Ascending aorta (tissue), 2 donors: ENCODE measurements at places on chromosomes 12 and 14. TPM values are rescaled to one million over a fixed set of nuclear protein-coding genes. Genes with fewer than 3 reads are reported as not detected.

Gene KRT83
- not detected for total RNA-seq

Gene TAS2R19
- not detected for total RNA-seq

Gene OR5AU1
- not detected for total RNA-seq

Gene GPR65
- 0.32 TPM for total RNA-seq

Gene CLEC2A
- total RNA-seq, result not detected

Gene POLE
- 115 TPM for total RNA-seq

Gene ZNF385A
- 53.2 TPM for total RNA-seq

Gene NEMP1
- 7.7 TPM for total RNA-seq

Gene ACTN1
- 814 TPM for total RNA-seq

Gene COX8C
- not detected for total RNA-seq

Gene MMP19
- 37.5 TPM for total RNA-seq

- DNase-seq, result no peak
- no peak overlapping the region for H3K4me3 ChIP-seq
- H3K27ac ChIP-seq, result no peak overlapping the region
- no peaks in the 10 kb centered on the region for H3K27me3 ChIP-seq
- no peaks in the 10 kb centered on the region for H3K4me1 ChIP-seq
- H3K36me3 ChIP-seq, result no peaks in the 10 kb centered on the region
Observed at GRCh38 chr14:56855891-56856461, 45.7 kb upstream of the OTX2 start.

- H3K27ac ChIP-seq, result no peak overlapping the region
- no peak overlapping the region for H3K4me3 ChIP-seq
- no peaks in the 10 kb centered on the region for H3K36me3 ChIP-seq
- no peaks in the 10 kb centered on the region for H3K27me3 ChIP-seq
- DNase-seq, result peak; percentile 73
Observed at GRCh38 chr12:13023811-13024530, 20.2 kb upstream of the FAM234B start.

GRCh38 chr12:91507754-91508153 lies 325.1 kb upstream of the DCN start:
- H3K4me1 ChIP-seq, result peaks cover 25% of the 10 kb centered on the region
- no peaks in the 10 kb centered on the region for H3K27me3 ChIP-seq
- H3K4me3 ChIP-seq, result no peak overlapping the region
- H3K27ac ChIP-seq, result peak overlapping the region; percentile 68
- no peaks in the 10 kb centered on the region for H3K36me3 ChIP-seq

- H3K27me3 ChIP-seq, result no peaks in the 10 kb centered on the region
- DNase-seq, result no peak
- no peak overlapping the region for H3K27ac ChIP-seq
- peaks cover 51% of the 10 kb centered on the region for H3K36me3 ChIP-seq
- H3K4me1 ChIP-seq, result no peaks in the 10 kb centered on the region
Observed at GRCh38 chr12:6443361-6443983, 1.3 kb upstream of the CD27 start.

DNA sequence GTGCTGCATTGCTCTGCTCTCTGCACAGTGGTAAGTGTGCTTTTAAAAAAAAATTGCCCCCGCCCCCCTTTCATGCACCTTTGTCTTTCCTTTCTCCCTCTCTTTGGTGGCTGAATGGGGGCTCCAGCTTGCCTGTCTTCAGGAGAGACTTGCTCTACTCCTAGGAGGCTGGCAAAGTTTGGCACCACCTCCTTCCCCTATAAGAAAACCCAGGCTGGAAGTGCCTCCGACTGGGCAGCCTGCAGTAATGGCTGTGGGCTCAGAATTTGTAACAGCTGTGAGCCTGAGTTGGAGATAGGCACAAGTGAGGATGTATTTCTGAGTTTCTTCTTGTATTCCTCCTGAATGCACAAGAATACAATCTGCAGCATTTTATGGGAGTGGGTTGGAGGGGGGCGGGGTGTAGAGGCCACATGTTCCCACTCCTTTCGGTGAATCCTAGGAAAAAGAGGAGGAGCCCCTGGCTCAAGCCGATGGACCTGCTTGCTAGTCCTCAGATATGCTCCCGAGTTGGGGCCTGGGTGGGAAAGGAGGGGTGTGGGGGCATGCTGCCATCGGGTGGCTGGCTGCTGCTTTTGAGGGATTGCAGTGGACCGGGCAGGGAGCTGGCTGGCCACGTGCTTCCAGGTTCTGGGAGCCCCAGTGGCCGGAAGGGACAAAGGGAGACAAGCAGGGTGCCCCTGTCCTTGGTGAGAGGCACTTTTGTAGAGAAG lies 124.3 kb downstream of the TSPAN9 start:
- peaks cover 6% of the 10 kb centered on the region for H3K4me1 ChIP-seq
- H3K27ac ChIP-seq, result no peak overlapping the region
- peak overlapping the region; percentile 77 for H3K4me3 ChIP-seq
- H3K36me3 ChIP-seq, result no peaks in the 10 kb centered on the region
- no peak for DNase-seq
- H3K27me3 ChIP-seq, result no peaks in the 10 kb centered on the region

GRCh38 chr12:105947906-105948305 lies 190.8 kb downstream of the NUAK1 start:
- peak overlapping the region; percentile 86 for H3K27ac ChIP-seq
- H3K4me3 ChIP-seq, result no peak overlapping the region
- no peaks in the 10 kb centered on the region for H3K27me3 ChIP-seq

DNA sequence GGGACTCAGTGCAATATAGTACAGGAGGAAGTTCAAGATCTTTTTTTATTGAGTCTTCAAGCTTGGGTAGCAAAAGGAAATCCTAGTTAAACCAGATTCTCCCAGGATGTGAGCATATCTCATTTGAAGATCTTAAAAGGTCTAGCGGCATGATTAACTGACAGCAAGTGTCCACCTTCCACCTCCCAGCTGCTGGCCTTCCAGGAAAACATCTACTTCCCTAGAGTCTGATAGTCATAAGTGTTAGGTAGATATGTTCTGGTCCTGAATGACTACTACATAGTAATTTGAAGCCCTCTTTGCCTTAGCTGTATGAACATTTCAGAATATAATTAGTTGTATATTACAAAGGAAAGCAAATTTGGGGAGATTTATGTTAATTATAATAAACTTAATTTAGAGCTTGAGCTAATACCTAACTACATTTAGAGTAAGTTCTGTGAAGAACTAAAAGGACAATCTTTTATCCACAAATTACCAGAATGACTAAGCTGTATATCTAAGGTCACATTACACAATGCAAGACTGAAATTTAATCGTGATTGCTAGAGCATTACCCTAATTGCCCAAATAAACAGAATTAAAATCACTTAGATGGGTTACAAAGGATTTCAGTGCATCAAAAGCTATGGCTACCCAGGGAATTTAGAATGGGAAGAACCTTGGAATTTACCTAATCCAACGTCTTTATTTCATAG lies 9.9 kb downstream of the LGR5 start:
- no peak for DNase-seq
- H3K36me3 ChIP-seq, result no peaks in the 10 kb centered on the region
- no peaks in the 10 kb centered on the region for H3K27me3 ChIP-seq
- H3K27ac ChIP-seq, result no peak overlapping the region
- H3K4me3 ChIP-seq, result no peak overlapping the region

DNA sequence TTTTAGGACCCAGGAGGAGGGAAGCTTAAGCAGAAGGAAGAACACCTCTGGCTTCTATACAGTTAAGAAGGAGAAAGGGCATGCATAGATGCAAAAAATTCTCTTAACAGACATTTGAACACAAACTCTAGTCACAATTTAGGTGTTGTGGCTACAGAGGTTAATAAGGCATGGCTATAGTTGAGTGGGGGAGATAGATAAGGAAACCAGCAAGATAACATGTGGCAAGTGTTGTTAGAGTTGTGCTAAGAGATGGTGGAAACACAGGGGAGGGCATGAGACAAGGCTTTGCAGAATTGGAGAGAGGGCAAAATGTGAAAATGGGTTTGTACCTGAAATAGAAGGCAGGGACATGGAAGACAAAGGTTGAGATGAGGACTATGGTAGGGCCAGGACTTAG lies 88.9 kb downstream of the MSRB3 start:
- no peaks in the 10 kb centered on the region for H3K36me3 ChIP-seq
- no peak overlapping the region for H3K27ac ChIP-seq
- no peak overlapping the region for H3K4me3 ChIP-seq
- DNase-seq, result no peak

DNA sequence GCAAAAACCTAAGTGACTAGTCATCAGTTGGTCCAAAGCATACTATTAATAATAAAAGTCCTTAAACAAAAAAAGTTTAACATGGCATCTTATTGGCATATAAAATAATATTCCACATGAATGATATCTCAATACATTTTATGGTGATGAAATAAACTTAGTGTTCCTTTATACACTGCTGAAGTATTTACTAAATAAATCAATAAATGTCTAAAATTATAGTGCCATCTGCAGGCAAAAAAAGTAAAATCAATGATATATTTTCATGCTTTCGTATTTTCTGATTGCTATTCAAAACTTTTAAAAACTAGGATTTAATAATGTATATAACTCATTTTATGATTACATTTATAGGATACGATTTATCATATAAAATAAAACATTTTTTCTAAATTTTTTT lies 30.5 kb downstream of the PUS7L start:
- H3K36me3 ChIP-seq, result peaks cover 15% of the 10 kb centered on the region
- H3K4me3 ChIP-seq, result no peak overlapping the region
- no peak for DNase-seq
- H3K4me1 ChIP-seq, result no peaks in the 10 kb centered on the region

GRCh38 chr14:94961386-94962165 lies 191.7 kb upstream of the GSC start:
- H3K36me3 ChIP-seq, result no peaks in the 10 kb centered on the region
- H3K4me1 ChIP-seq, result peaks cover 2% of the 10 kb centered on the region
- no peaks in the 10 kb centered on the region for H3K27me3 ChIP-seq
- DNase-seq, result no peak

GRCh38 chr12:98882526-98882925 lies 237.4 kb downstream of the APAF1 start:
- no peaks in the 10 kb centered on the region for H3K4me1 ChIP-seq
- H3K4me3 ChIP-seq, result no peak overlapping the region

- H3K27me3 ChIP-seq, result no peaks in the 10 kb centered on the region
- no peak overlapping the region for H3K4me3 ChIP-seq
- no peak overlapping the region for H3K27ac ChIP-seq
- no peak for DNase-seq
- H3K4me1 ChIP-seq, result no peaks in the 10 kb centered on the region
Observed at GRCh38 chr12:11023387-11023786, 967 bp upstream of the TAS2R19 start.

- no peak overlapping the region for H3K27ac ChIP-seq
- no peaks in the 10 kb centered on the region for H3K27me3 ChIP-seq
- H3K4me1 ChIP-seq, result no peaks in the 10 kb centered on the region
- no peaks in the 10 kb centered on the region for H3K36me3 ChIP-seq
- no peak overlapping the region for H3K4me3 ChIP-seq
Observed at GRCh38 chr12:88559772-88560171, 20.5 kb downstream of the KITLG start.

GRCh38 chr14:100557658-100558057 lies 29.6 kb downstream of the BEGAIN start:
- no peak overlapping the region for H3K27ac ChIP-seq
- H3K4me3 ChIP-seq, result no peak overlapping the region
- H3K4me1 ChIP-seq, result no peaks in the 10 kb centered on the region
- DNase-seq, result no peak
- no peaks in the 10 kb centered on the region for H3K36me3 ChIP-seq

- no peaks in the 10 kb centered on the region for H3K27me3 ChIP-seq
- no peak overlapping the region for H3K4me3 ChIP-seq
- H3K36me3 ChIP-seq, result no peaks in the 10 kb centered on the region
- no peak overlapping the region for H3K27ac ChIP-seq
Observed at GRCh38 chr14:51211149-51211548, 28.9 kb upstream of the TMX1 start.

DNA sequence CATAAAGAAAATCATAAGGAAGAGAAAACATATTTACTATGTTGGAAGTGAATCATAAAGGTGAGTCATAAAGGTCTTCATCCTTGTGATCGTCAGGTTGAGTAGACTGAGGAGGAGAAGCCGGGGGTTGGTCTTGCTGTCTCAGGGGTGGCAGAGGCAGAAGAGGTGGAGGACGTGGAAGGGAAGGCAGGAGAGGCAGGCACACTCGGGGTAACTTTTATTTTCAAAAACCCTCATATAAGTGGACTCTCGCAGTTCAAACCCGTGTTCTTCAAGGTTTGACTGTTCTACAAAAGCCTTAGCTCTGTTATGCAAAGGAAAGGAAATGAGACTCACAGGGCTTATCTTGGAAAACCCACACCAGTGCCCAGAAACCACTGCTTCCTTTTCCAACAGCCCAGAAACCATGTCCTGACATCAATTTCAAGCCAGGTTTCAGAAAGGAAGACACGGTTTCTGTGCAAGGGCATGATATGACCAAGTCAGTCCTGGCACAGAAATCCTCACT lies 14.0 kb downstream of the SMCO2 start:
- no peaks in the 10 kb centered on the region for H3K4me1 ChIP-seq
- H3K4me3 ChIP-seq, result no peak overlapping the region
- no peak for DNase-seq
- H3K27ac ChIP-seq, result no peak overlapping the region
- H3K36me3 ChIP-seq, result no peaks in the 10 kb centered on the region

DNA sequence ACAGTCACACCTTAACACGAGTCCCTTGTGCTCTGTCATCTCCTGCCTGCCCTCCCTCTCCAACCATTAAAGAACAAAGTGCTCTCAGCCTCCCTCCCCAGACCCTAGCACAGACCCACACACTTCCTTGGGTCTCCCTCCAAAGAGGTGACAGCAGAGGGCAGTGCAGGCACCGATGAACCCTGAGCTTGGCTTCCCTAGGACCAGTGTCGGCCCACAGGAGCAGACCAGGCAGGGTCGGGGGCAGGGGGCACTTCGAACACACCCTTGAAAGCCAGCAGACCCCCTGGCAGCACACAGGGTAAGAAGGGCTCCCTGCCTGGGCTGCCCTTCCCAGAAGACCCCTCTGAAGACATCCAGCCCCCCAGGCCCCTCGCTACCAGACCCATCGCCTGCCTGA lies 7.0 kb downstream of the CDK2AP1 start:
- no peak for DNase-seq
- no peaks in the 10 kb centered on the region for H3K27me3 ChIP-seq
- no peak overlapping the region for H3K4me3 ChIP-seq
- no peak overlapping the region for H3K27ac ChIP-seq

GRCh38 chr12:105843986-105844760 lies 294.6 kb downstream of the NUAK1 start:
- no peak for DNase-seq
- no peaks in the 10 kb centered on the region for H3K4me1 ChIP-seq
- H3K27ac ChIP-seq, result no peak overlapping the region
- no peak overlapping the region for H3K4me3 ChIP-seq
- no peaks in the 10 kb centered on the region for H3K36me3 ChIP-seq

GRCh38 chr12:21877293-21877982 lies 63.8 kb downstream of the ABCC9 start:
- no peak overlapping the region for H3K27ac ChIP-seq
- no peaks in the 10 kb centered on the region for H3K27me3 ChIP-seq
- no peaks in the 10 kb centered on the region for H3K4me1 ChIP-seq
- DNase-seq, result no peak
